Femur (tissue), 1 donor: ENCODE measurements at places on chromosomes 12 and 14.

GRCh38 chr14:69528930-69529329 lies 44.4 kb downstream of the PLEKHD1 start:
- DNase-seq = no peak

DNA sequence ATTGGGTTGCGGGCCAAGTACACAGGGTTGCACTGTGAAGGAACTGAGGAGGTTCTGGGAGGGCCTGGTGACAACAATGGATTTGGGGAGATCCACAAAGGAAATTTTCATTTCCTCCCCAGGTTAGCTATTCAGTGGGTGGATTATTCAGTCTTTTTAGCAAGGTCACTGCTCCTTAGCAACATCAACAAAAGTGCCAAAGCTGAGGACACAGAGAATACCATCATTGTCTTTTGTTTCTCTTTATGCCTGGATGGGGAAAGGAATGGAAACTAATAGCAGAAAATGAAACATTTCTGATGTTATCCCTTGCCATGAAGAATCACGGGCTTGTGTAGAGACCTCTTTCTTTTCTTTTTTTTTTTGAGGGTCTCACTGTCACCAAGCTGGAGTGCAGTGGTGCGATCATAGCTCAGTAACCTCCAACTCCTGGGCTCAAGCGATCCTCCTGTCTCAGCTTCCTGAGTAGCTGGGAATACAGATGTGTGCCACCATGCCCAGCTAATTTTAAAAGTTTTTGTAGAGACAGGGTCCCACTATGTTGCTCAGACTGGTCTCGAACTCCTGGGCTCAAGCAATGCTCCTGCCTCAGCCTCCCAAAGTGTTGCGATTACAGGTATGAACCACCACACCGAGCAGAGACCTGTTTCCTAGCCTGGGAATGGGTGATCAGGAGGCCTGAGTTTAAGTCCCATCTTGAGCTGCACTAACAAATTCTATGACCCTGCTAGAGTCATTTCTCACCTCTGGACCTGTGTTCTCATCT lies 6.5 kb downstream of the PPP1R3E start:
- DNase-seq = no peak

DNA sequence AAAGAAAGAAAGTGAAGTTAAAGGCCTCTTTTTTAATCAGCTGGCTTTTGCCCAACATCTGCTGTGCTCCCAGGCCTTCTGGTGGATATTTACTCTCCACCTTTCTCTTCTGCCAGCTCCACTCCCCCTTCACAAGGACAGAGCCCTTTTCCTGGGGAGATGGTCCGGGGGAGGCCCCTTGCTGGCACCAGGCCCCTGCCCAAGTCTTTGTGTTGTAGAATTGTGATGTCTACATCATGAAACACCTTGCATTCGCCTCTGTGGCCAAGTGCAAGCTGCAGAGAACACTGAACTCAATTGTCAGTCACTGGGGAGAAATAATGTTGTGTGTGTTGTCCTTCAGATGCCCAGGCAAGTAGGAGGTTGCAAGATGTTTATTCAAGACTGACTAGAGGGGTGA lies 150.3 kb downstream of the DPF3 start:
- no peak for DNase-seq

DNA sequence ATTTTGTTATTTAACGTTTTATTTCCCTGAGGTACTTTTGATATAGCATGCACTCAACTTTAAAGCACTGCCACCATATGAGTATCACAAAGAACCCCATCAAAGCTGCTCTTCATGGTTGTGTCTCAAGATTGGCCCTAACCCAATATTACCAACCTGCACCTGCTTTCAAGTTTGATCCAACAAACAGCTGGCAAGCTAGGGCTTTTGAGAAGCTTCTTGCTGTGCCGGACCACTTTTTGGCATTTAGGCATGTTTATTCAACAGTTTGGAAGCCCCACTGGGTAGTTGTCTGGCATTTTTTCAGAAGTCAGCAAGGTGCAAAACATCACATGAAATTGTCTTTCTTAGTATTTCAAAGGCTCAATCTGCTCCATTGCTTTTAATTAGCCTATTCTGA lies 137.2 kb upstream of the PLEKHA5 start:
- DNase-seq = no peak

DNA sequence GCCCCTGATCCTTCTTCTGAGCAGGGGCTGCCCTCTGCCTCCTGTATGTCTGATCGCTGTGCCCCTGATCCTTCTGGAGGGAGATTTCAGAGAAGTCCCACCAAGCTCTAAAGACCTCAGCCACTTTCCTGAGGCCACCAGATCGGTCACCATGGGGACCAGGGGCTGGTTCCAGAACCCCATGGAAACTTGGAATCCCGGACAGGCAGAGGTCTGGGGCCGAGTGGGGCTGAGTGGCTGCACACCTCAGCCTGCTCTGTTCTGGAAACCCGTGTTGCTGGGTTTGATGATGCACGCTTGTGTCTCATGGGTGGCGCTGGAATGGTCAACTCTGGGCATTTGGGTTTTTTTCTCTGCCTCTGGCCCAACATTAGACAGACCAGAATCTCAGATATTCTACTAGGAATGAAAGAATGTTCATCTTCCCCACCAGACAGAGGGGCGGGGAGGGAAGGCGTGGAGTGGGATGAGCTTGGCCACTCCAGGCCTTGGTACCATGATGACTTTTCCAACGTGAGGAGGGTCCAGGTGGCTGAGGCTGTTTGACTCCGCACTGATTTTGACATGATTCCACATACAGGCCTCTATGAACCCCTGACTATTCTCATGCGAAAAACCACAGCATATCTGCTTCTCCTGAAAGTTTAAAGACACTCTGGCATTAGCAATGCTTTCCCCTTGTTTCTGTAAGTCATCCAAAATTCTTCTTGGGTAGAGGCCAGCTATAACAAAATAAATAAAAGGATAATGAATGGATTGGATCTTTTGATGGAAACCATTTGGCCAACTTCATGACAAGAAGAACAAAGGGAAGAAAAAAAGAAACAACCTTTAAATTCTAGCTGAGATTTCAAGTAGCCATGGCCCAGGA lies 114.5 kb downstream of the ADGRD1 start:
- peak; percentile 40 for DNase-seq

GRCh38 chr14:55458800-55459515 lies 18.5 kb upstream of the TBPL2 start:
- DNase-seq = no peak

DNA sequence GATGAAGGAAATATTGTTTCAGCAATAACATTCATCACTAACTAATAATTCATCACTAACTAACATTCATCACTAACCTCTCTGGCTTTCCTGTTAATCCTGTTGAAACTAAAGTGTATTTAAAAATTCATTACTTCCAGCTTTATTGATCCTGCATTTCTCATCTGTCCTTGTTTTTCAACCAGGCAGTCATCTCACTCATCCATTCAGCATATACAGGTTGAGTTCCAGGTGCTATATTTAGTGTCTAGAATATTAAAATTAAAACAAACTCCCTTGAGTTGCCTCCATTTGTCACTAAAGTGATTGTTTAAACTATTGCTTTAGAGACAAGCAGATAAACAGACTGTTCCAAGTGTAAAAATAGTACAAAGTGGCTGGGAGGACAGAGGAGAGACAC lies 58.1 kb downstream of the ATXN7L3B start:
- no peak for DNase-seq

DNA sequence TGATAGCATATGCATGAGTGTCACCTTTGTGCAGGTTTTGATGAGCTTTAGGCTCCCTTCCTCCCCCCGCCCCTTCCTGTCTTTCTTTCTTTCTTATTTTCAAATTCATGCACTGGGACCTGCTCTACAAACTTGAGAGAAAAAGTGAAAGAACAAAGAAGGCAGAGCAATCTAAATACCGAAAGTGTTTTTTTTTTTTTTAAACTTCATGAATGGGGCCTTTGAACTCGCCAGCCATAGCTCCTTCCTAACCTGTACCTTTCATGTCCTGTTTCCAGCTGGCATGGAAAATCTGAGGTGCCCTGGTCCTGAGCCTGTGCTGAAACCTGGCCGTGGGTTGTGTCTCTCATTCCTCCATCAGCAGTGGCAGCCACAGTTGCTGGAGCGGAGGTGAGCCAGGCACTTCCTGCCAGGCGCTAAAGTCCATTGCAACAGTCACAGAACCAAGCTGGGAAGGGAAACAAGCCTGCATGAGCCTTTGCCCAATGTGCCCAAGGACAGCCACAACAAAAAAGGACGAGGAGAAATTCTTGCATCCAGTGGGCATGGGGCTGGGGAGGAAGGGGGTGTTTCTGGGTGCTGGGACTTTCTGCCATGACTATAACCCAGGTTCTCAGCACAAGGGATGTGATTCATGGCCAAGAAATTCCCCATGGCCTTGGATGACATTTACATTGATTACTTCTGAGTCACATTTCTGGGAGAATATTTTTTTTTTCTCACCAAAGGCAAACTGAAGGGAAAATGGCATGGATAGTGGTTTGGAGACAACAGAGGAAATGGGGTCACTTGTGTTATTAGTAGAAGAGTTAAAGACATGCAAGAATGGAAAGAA lies 102.7 kb downstream of the TMEM30B start:
- no peak for DNase-seq
